Activated CD4-positive, alpha-beta T cell treated with anti-CD3 and anti-CD28 coated beads for 36 hours (primary cell): ENCODE measurements at places on chromosomes 2 and 18. TPM values are rescaled to one million over a fixed set of nuclear protein-coding genes. Genes with fewer than 3 reads are reported as not detected.

Gene ANKRD23
- total RNA-seq, result 5.3 TPM

Gene TRIM43
- not detected for total RNA-seq

Gene TTN
- total RNA-seq, result 3.1 TPM

Gene TMEFF2
- not detected for total RNA-seq

Gene TMEM178A
- total RNA-seq, result 0.39 TPM

Gene ACMSD
- not detected for total RNA-seq

Gene CCDC148
- 0.26 TPM for total RNA-seq

Gene TBR1
- total RNA-seq, result not detected

Gene NGEF
- total RNA-seq, result 1.5 TPM
